Fibroblast of skin of right quadriceps (primary cell): ENCODE measurements at places on chromosomes 2 and 18.

DNA sequence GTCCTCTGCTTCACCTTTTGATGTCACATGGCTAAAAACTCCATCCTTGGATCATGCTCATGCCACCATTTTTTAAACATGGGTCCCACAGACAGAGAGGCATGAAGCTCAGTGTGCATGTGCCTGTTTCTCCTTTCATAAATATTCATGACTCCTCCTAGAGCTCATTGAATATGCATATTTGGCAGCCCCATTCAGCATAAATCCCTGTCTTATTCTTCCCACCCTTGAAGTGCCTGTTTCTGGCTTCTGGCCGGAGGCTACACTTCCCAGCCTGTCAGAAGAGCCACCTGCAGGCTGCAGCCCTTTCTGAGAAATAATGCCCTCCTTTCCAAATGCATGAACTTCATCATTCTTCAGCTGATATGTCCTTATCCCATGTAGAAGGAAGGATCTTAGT is 109.7 kb downstream of the LDLRAD4 start:
- DNase-seq = no peak

- no peak for DNase-seq
Measured at GRCh38 chr2:30780776-30781330, 26.4 kb downstream of the CAPN13 start.

- DNase-seq = no peak
Measured at GRCh38 chr2:233079953-233080835, 20.1 kb downstream of the INPP5D start.

GRCh38 chr2:220489121-220489520 is 861.7 kb downstream of the SLC4A3 start:
- DNase-seq = no peak

GRCh38 chr2:60366135-60366712 is 187.2 kb downstream of the BCL11A start:
- no peak for DNase-seq
